Uterine smooth muscle cell (primary cell): ENCODE measurements at places on chromosomes 6 and 20. TPM values are rescaled to one million over a fixed set of nuclear protein-coding genes. Genes with fewer than 3 reads are reported as not detected.

Gene CLVS2
- total RNA-seq, result 0.12 TPM in 1 of 2 replicates, not detected in the other

Gene RAET1G
- total RNA-seq, result 0.44 and 1.1 TPM in 2 replicates

Gene WFDC2
- total RNA-seq, result not detected in 2 replicates

Gene OR2J3
- not detected in 2 replicates for total RNA-seq

Gene ZNF184
- 8.2 and 8.7 TPM in 2 replicates for total RNA-seq

Gene GPR63
- 0.44 and 0.50 TPM in 2 replicates for total RNA-seq

Gene DEFB124
- total RNA-seq, result not detected in 2 replicates

Gene MBOAT1
- 6.5 and 11.6 TPM in 2 replicates for total RNA-seq

Gene ZC3H12D
- total RNA-seq, result 0.11 and 0.37 TPM in 2 replicates

Gene HSPA1L
- 0.89 and 1.7 TPM in 2 replicates for total RNA-seq

Gene DYNLT2
- total RNA-seq, result 1.5 and 2.0 TPM in 2 replicates

Gene HUS1B
- 1.1 and 1.4 TPM in 2 replicates for total RNA-seq

Gene TRIM15
- total RNA-seq, result not detected in 2 replicates

Gene SNX21
- 58.0 and 65.3 TPM in 2 replicates for total RNA-seq

Gene NKAPL
- total RNA-seq, result 1.00 and 1.9 TPM in 2 replicates

Gene FYN
- 29.1 and 64.6 TPM in 2 replicates for total RNA-seq

Gene BRD2
- 95.3 and 96.0 TPM in 2 replicates for total RNA-seq

Gene CALHM4
- not detected in 2 replicates for total RNA-seq

Gene FRMD1
- under 0.01 TPM in 1 of 2 replicates, not detected in the other for total RNA-seq

Gene COL12A1
- total RNA-seq, result 526 and 765 TPM in 2 replicates

Gene DDX43
- under 0.01 and 2.7 TPM in 2 replicates for total RNA-seq

Gene ADAT2
- total RNA-seq, result 3.0 and 6.1 TPM in 2 replicates

Gene CALHM6
- total RNA-seq, result 0.62 and 0.89 TPM in 2 replicates

Gene THEMIS
- total RNA-seq, result not detected in 2 replicates

Gene MSH5
- total RNA-seq, result 13.0 and 21.6 TPM in 2 replicates

Gene SLC52A3
- 0.12 TPM in 1 of 2 replicates, not detected in the other for total RNA-seq

Gene PPIL6
- 2.3 and 5.0 TPM in 2 replicates for total RNA-seq

Gene CCND3
- 13.2 and 26.9 TPM in 2 replicates for total RNA-seq

Gene HNF4A
- total RNA-seq, result 0.12 TPM in 1 of 2 replicates, not detected in the other

Gene SMIM13
- 5.6 and 7.2 TPM in 2 replicates for total RNA-seq

Gene WFDC10B
- total RNA-seq, result not detected in 2 replicates

Gene GSTA2
- not detected in 2 replicates for total RNA-seq

Gene HAO1
- not detected in 2 replicates for total RNA-seq

Gene DLL1
- total RNA-seq, result 1.00 and 1.3 TPM in 2 replicates

Gene MROH8
- total RNA-seq, result 1.1 and 1.4 TPM in 2 replicates

Gene FAM50B
- total RNA-seq, result 7.6 and 9.5 TPM in 2 replicates

Gene TAF8
- total RNA-seq, result 15.2 and 18.8 TPM in 2 replicates
